Motor neuron (in vitro differentiated cells): ENCODE measurements at places on chromosomes 6 and 20. TPM values are rescaled to one million over a fixed set of nuclear protein-coding genes. Genes with fewer than 3 reads are reported as not detected.

GRCh38 chr6:168099201-168100010, 20.4 kb upstream of the FRMD1 start:
- no peak for ATAC-seq

DNA sequence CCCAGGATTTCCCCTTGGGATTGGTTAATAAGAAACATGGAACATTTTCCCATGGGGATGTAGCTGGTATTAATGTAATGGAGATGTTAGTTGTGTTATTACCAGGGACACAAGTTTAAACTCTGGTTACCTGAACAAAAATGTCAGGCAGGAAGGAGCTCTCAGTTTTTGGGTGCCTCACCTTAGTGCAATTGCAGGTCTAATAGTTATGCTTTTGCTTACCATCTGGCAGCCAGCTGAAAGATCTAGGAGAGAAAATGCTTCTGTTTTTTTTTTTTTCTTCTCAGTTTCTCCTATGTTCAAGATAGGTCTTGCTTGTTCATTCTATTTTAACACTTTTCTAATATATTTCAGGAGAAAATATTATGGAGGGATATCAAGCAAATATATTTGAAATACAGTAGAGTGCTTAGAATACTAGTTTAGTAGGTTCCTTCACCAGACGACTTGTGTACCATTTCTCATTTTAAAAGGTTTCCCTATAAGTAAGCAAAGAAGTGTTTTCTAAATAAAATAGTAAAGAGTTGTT, 4.2 kb upstream of the UBE2J1 start:
- ATAC-seq: no peak

- ATAC-seq: no peak
Observed at GRCh38 chr20:50067461-50067860, 45.5 kb downstream of the UBE2V1 start.

DNA sequence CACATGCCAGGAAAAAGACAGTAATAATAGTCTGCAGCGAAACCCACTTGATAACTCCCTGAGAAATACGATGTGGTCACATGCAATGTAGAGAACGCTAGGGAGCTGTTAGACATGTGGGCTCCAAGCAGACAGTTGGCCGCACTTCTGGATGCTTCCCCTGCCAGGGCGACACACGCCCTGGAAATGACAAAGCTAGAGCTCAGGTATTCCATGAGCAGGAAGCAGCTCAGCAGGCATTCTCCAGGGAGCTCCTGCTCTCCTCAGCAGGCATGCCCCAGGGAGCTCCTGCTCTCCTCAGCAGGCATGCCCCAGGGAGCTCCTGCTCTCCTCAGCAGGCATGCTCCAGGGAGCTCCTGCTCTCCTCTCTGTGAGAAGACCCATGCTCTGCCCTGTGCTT, 52.4 kb upstream of the NXT1 start:
- no peak for ATAC-seq

DNA sequence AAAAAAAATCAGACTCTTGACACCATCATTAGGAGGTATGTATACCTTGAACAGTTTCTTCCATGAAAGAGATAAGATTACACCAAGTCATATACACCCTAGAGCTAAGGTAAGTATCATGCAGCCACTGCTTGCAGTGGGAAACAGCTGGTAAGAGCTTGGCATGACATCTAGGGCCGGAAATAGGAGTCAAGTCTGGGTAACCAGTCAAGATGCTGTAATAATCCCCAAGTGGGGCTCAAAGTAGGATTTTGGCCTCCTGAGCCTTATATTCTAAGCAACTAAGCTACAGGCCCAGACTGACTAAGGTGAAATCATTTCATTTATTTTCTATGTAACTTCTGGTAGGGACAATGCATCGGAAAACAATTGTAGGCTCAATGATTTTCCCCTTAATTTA, 23.9 kb downstream of the TRERF1 start:
- ATAC-seq: no peak

- peak; percentile 49 for ATAC-seq
Observed at GRCh38 chr6:134416418-134417154, 98.7 kb upstream of the SGK1 start.

GRCh38 chr6:3545156-3545555, 88.3 kb upstream of the SLC22A23 start:
- ATAC-seq: no peak

GRCh38 chr6:3263096-3263495, 4.3 kb downstream of the PSMG4 start:
- ATAC-seq: no peak

DNA sequence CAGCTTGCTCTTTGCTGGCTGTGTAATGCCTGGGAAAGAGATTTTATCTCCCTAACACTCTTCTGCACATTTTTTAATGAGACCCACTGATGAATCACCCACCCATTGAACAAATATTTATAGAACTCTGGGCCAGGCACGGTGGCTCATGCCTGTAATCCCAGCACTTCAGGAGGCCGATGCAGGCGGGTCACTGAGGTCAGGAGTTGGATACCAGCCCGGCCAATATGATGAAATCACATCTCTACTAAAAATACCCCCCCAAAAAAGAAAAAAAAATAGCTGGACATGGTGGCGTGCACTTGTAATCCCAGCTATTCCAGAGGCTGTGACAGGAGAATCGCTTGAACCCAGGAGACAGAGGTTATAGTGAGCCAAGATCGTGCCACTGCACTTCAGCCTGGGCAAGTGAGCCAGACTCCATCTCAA, 82.1 kb upstream of the SIRPA start:
- ATAC-seq: no peak

- ATAC-seq: peak; percentile 10
Observed at GRCh38 chr6:73263570-73263909, 544 bp upstream of the KHDC1 start.

- ATAC-seq: no peak
Observed at GRCh38 chr6:1611572-1612298, 2.0 kb downstream of the FOXC1 start.

DNA sequence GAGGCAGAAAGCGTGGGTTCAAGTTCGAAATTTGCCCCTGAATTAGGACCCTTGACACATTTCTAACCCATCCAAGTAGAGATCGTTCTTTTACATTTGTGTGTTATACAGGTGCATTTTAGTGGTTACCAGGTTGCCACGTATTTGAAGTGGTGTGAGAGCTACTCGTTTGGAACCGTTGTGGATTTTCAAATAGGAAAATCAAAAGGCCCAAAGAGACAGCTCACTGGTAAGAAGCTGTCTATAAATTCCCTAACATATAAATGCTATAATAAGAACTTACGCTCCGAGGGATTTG, 1.6 kb upstream of the REV3L start:
- no peak for ATAC-seq

GRCh38 chr20:56839786-56840185, 210.7 kb downstream of the TFAP2C start:
- peak; percentile 61 for ATAC-seq

DNA sequence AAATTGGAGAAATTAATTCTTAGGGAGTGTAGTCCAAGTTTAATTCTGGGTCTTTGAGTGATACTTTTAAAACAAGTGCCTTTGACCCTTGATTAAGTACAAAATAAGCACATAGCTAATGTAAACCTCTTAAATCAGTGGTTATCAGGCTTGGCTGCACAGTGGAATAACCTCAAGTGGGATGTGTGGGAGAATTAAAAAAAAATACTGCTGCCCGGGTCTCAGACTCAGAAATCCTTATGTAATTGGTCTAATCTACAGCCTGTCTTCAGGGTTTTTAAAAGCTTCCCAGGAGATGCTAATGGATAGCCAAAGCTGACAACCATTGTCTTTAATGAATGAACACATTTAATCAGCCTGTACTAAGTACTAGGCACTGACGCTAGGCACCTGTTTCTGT, 28.5 kb upstream of the TMEM14A start:
- ATAC-seq: peak; percentile 63

Gene SGK1
- 18.9 and 21.0 TPM in 2 replicates for total RNA-seq

Gene SRMS
- total RNA-seq: not detected in 2 replicates

Gene KHDC1L
- 0.63 and 0.73 TPM in 2 replicates for total RNA-seq

Gene NMBR
- not detected in 2 replicates for total RNA-seq

Gene DYNLT2
- total RNA-seq: 3.7 and 4.4 TPM in 2 replicates

Gene PPP2R5D
- 29.3 and 31.8 TPM in 2 replicates for total RNA-seq
